Type B pancreatic cell (in vitro differentiated cells): ENCODE measurements at places on chromosomes 1 and 21. TPM values are rescaled to one million over a fixed set of nuclear protein-coding genes. Genes with fewer than 3 reads are reported as not detected.

- DNase-seq = no peak
Observed at GRCh38 chr1:198107091-198107501, 49.7 kb upstream of the NEK7 start.

- DNase-seq = no peak
Observed at GRCh38 chr1:53498555-53499131, 39.4 kb downstream of the DMRTB1 start.

DNA sequence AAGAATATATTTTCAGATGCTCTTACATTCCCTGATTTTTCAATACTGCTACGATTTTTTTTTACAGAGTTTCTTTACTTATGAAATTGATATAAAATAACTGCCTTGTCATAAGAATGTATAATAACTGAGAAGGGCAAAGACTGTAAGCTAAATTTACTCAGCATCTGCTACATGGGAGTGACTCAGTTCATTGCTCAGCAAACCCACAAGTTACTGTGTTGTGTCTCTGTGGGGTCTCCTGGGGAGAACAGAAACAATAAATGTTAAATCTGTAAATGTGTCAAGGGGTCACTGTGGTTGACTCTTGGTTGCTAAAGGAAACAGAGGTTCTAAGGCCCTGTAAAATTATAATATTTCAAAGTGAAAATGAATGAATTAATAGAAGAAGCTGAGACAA, 210.3 kb upstream of the CACYBP start:
- DNase-seq = no peak

The OR2L2 gene
- 0.07 and 0.14 TPM in 2 replicates for total RNA-seq

DNA sequence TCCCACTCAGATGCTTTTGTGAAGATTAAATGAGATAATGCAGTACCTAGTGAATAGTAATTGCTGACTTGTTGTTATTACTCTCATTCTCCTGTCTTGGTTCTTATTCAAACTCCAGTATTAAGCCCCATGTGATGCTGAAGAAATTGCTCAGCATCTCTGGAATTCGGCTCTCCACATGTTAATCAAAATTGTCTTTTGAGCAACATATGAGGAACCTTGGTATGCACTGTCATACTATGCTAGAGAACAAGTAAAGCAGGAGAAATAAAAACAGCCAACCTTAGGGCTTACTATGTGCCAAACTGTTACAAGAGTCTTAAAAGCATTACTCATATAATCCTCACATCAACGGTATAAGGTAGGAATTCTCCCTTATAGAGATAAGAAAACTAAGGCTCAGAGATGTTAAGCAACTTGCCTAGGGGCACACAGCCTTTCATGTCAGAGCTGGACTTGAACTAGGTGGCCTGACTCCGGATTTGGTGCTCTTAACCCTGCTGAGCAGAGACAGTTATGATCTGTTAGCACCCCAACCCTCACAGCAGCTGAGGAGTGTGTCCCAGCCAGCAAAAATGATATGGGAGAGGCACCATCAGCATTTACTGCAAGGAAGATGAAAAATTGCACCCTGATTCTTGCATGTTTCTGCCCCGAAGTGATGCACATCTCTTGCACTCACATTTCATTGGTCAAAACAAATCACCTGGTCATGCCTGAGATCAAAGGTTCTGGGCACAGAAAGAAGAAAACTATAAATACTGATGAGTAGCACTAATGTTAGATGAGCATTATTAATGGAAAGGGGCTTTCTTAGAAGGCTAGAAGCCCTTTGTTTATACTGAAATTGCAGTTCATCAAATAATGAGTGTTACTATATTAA, 102.3 kb downstream of the OMA1 start:
- no peak for DNase-seq

GRCh38 chr1:11309385-11309784, 36.4 kb downstream of the UBIAD1 start:
- no peak for DNase-seq

The SELP gene
- total RNA-seq = 0.31 TPM in 1 of 2 replicates, not detected in the other

DNA sequence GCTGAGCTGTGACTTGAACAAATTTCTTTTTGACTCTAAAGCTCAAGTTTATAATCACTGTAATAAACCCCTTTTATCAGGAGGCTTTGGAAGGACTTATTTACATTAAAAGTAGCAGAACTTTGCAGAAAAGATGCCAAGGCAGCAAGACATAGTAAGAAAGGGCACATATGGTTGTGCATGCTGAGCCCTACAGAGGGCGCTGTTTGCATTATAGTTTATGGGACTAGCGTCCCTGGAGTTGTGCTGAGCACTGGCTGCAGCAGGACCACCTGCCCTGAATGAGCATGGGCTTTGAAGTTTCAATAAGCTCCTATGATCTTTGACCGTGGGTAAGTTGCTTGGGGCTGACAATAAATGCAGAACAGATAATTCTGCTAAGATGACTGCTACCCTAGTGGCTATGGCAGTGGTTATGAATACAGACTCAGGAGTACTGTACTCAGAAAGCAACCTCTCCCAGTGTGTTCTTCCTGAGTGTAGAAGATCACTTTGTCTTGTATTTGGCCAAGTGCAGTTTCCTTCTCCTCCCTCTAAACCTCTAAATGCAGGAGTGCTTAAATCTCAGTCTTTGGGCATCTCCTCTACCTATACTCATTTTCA, 45.4 kb upstream of the USP1 start:
- no peak for DNase-seq

DNA sequence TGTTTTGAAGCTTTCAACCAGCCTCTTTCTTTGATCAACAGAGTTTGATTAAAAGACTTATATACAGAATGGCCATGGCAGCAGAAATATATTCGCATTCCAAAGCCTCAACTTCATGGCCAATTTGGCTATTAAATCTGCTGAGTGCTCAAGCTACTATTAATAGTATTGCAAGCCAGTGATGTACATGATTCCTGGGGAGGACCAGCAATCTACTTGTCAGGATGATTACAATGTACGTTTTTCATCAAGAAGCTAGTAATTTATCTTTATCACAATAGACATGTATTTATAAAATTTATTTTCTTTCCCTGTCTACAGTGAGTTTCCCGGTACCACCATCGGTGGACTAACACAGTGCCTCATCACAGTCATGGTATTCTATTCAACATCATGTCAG, 515.5 kb downstream of the AMY1C start:
- DNase-seq = no peak

DNA sequence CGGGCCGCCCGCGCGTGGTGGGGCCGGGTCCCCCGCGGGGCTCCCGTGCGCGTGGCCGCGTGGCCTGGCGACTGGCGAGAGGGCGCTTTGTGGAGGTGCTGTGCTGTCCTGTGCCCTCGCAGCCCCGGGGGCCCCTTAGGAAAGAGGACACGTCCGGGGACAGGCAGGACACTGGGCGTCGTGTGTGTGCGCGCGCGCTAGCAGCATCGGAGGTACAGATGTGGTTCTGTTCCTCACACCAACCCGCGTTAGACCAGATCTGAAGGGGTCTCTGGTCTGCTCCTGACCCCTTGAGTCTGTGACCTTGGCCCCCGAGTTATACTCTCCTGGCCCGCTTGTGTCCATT, 489 bp downstream of the ACTN2 start:
- DNase-seq = no peak
